ENCODE measurements at places on chromosomes 3 and 15. TPM values are rescaled to one million over a fixed set of nuclear protein-coding genes. Genes with fewer than 3 reads are reported as not detected.

GRCh38 chr3:190004656-190005055, 116.0 kb downstream of the P3H2 start:
- no peak for DNase-seq

- no peak for DNase-seq
Measured at GRCh38 chr3:47010910-47011309, 31.4 kb downstream of the NBEAL2 start.

- DNase-seq = peak; percentile 81
Measured at GRCh38 chr3:5187920-5188418, 462 bp downstream of the EDEM1 start.

IL16 gene
- 3.7 TPM for total RNA-seq
